ENCODE measurements at places on chromosomes 1 and 21.

- DNase-seq, result no peak
Measured at GRCh38 chr21:45178070-45178608, 103.8 kb downstream of the ADARB1 start.

DNA sequence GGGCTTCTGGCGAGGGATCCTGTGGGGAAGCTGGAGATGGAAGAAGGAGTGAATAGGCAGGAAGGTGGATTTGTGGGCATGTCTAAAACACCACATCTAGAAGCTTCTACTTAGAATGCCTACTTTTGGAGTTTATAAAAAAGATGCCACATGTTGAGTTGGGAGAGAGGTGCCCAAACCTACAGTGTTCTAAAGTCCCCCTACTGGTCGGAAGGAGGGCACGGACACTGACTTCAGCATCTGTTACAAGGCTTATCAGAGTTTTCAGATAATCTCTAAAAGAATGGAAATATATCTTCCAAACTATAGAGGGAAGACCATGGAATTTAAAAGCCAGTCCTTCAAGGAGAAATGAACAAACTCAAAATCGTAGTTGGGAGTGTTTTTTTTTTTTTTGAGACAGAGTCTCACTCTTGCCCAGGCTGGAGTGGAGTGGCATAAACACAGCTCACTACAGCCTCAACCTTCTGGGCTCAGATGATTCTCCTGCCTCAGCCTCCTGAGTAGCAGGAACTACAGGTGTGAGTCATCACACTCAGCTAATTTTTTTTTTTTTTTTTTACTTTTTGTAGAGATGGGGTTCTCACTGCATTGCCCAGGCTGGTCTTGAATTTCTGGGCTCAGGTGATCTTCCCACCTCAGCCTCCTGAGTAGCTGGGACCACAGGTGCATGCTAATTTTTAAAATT is 14.8 kb downstream of the IBA57 start:
- DNase-seq, result no peak

DNA sequence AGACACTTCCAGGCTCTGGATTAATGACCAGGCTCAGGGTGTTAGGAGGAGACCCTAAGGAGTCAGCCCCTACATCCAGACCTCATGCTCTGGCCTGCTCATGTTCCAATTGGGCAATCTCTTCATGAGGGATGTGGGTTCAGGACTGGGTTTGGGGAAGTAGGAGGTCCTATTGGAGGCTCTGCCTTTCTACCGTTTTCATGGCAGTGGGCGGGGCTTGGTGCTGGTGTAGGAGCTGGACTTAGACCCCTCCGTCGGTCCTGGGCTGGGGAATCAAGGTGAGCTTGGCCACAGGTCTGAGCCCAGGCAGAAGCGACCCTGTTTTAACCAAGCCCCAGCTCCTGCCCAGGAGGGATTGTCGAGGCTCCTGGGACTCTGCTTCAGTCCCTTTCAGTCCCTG is 123.4 kb downstream of the PRDM16 start:
- DNase-seq, result no peak

DNA sequence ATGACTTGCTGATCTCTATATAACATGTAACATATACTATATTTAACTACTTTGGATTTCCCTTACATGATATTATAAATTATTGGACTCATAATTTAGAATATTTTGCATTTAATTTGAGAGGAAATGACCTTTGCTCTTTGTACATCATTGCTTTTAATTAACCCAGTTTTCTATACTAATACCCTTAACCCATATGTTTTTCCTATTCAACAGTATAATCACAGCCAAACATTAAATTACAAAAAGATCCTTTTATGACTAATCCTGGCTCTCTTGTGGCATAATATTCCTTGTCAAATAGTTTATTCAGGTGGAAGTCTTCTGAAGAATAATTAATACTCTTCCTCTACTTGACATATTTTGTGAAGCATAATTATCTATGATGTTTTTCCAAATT is 56.0 kb upstream of the GPR52 start:
- no peak for DNase-seq

GRCh38 chr1:200226268-200226968 is 183.4 kb downstream of the ZNF281 start:
- no peak for DNase-seq

DNA sequence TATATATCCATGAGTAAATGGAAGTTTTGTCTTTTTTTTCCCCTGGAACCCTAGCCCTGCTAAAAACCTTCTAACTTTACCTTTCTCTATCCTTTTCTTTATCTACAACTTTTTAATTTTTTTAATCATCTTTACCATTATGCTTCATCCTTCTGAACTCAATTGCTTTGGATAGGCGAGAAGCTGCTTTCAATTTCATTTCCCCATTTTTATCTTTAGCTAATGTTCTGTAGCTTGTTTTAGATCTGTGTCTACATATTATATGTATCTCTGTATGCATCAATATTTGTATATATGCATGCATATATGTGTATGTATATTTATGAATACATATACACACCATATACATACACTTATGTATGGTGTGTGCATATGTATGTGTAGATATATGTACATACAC is 57.4 kb downstream of the PTPRC start:
- no peak for DNase-seq
